ENCODE measurements at places on chromosomes 16 and 17.

GRCh38 chr17:61396586-61397085 is 3.0 kb upstream of the TBX2 start:
- DNase-seq: no peak

GRCh38 chr16:23125277-23125676 is 24.0 kb downstream of the USP31 start:
- DNase-seq: no peak

GRCh38 chr17:78122216-78122930 is 6.2 kb downstream of the TMC6 start:
- no peak for DNase-seq

- DNase-seq: no peak
Measured at GRCh38 chr16:85203462-85203813, 91.2 kb upstream of the CIBAR2 start.

GRCh38 chr17:535198-535597 is 179.4 kb downstream of the VPS53 start:
- DNase-seq: no peak

GRCh38 chr17:74497471-74497870 is 31.0 kb downstream of the CD300A start:
- DNase-seq: no peak

DNA sequence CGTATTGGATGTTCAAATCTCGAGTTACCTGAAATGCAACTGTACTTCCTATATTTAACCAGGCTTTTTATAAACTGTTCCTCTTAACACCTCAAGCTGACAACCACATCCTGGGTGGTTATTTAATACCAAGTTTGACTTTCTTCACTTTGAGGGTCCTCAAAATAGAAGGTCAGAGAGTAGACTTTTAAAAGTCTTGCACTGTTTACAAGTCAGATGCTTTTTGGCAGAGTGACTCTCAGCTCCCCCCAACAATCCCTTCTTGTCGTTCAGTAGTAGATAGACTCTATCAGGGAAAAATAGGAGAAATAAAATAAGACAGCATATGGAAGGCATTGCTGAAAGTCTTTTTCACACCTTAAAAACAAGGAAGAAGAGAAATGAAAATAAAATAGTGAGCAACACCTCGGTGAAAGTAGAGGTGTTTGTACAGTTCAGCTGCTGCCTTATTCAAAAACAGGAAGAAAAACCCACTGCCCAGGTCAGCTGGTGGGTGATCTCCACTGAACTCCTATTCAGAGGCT is 650.4 kb downstream of the WWOX start:
- DNase-seq: no peak

DNA sequence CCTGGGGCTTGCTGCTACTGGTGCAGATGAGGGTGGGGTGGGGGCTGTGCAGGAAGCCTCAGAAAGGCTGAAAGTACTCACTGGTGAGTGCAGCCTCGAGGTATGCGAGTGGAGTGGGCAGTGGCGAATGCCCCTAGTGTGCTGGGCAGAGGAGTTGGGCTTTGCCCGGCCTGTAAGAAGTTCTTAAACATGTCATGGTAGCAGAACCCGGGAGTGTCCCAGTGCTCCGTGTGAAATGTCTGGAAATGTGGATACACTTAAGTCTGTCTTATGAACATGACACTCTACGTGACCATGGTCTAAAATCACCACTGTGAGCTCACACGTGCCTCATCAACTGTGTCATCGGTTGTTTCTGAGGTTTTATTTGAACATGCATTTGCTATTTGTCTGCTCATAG is 1.7 kb downstream of the SMTNL2 start:
- no peak for DNase-seq

DNA sequence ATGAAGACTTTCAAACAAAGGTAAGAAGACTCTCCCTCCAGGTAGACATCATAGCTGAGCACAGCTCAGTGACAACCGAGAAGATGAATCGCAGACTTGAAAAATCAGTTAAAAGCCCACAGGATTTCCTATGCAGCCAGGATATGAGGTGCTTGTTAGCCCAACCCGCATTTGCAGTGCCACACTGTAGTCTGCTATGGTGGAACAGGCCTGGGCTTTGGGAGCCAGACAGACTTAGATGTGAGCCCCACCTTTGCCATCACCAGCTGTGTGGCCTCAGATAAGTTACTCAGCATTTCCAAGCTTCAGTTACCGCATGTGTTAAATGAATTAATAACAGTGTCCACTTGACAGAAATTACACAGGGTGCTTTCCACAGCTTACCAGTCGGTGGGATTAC is 204.4 kb upstream of the HS3ST3A1 start:
- no peak for DNase-seq

DNA sequence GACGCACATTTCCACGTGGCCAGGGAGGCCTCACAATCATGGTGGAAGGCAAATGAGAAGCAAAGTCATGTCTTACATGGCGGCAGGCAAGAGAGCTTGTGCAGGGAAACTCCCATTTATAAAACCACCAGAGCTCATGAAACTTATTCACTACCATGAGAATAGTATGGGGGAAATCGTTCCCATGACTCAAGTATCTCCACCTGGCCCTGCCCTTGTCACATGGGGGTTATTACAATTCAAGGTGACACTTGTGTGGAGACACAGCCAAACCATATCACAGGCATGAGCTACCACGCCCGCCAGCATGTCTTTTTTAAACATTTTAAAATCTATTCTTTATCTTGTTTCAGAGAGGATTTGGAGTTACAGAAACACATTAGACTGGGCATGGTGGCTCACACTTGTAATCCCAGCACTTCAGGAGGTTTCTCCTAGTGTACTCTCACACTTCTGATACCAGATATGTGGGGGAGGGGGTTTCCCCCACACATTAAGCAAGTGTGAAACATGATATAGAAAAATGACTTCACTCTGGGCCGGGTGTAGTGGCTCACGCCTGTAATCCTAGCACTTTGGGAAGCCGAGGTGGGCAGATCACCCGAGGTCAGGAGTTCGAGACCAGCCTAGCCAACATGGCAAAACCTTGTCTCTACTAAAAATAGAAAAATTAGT is 5.6 kb upstream of the ATMIN start:
- DNase-seq: no peak

- DNase-seq: peak; percentile 24
Measured at GRCh38 chr16:46908540-46909372, 24.6 kb downstream of the GPT2 start.

- no peak for DNase-seq
Measured at GRCh38 chr17:48121923-48122664, 14.5 kb downstream of the SNX11 start.

DNA sequence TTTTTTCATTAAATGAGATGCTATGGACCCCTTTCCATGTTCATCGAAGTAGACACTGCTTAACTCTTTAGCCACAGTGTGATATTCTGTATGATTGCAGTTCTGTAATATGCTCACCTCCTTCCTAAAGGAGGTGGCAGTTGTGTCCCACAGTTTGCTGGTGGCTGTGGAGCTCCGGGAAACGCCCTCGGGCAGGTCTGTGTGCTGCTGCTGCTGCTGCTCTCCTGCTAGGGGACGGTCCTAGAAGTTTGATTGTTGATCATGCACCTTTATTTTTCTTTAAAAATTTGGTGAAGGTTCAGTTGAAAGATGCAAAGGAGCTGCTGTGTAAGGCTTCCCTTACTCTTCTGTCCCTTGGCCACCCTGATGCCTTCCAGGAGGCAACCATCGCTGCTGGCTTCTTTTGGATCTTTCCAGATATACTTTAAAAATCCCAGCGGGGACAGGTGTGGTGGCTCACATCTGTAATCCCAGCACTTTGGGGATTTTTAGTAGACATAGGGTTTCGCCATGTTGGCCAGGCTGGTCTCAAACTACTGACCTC is 8.4 kb upstream of the CLEC18A start:
- no peak for DNase-seq

GRCh38 chr16:49399594-49400364 is 26.2 kb downstream of the C16orf78 start:
- DNase-seq: no peak

- no peak for DNase-seq
Measured at GRCh38 chr16:14301169-14302030, 230.3 kb downstream of the MRTFB start.

DNA sequence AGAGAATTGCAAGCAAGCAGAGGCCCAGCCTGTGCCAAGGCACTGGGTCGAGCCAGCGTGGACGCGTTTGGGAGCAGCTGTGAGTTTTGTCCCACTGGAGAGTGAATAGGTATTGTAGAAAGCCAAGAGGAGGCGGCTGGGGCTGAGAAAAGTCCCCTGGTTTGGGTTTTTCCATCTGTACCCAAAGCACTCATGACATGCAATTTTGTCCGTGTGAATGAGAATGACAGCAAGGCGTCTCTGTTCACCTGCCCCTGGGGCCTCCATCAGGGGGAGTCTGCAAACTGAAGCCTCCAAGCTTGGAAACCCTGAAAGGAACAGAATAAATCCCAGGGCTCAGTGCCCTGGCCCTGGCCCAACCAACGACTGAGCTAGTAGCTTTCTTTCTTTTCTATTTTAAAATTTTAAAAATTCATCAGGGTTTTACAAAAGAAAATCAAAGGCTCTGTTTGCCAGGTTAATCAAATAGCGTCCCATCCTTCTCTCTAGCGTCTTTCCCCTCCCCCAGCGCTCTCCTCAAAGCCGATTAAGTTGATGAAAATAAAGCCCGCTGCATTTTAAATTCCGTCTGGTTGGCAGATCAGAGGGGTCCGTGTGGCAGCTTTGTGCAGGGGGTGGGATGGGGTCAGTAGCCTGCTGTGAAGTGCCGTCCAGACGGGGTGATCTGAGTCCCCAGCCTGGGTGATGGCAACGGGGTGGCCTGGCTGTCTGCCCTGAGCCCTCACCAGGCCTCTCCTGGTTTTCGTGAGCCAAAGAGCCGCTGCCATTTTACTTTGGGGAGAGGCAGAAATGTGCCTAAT is 171.0 kb downstream of the KATNIP start:
- DNase-seq: no peak

DNA sequence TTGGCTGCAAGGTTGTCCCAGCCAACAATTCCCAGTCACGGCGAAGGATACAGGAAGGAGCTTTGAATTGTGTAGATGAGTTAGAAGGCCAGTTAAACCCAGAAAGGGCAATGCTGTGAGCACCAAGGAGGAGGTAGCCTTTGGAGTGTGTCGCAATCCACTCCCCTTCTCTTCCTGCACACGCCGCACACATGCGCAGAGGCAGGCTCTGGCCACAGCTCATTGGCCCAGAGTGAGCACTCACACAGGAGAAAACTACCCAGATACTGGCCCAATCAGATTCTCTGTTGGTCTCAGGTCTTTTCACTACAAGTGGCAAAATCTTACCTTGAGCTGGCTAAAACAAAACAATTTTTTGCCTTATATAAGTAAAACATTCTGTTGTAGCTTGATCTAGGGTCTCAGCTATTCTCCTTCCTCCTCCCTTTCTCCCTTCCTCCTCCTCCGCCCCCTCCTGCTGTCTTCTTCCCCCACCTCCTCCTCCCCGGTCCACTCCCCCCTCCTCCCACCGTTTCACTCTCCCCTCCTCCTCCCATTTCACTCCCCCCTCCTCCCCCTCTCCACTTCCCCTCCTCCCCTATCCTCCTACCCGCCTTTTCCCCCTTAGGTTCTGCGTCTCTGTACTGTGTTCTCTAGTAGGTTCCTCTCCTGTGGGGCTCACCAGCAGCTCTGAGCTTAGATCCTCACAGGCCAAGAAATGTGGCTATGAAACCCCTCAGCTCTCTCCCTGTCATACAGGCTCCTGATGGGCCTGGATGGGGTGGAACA is 344.9 kb downstream of the CPPED1 start:
- no peak for DNase-seq

DNA sequence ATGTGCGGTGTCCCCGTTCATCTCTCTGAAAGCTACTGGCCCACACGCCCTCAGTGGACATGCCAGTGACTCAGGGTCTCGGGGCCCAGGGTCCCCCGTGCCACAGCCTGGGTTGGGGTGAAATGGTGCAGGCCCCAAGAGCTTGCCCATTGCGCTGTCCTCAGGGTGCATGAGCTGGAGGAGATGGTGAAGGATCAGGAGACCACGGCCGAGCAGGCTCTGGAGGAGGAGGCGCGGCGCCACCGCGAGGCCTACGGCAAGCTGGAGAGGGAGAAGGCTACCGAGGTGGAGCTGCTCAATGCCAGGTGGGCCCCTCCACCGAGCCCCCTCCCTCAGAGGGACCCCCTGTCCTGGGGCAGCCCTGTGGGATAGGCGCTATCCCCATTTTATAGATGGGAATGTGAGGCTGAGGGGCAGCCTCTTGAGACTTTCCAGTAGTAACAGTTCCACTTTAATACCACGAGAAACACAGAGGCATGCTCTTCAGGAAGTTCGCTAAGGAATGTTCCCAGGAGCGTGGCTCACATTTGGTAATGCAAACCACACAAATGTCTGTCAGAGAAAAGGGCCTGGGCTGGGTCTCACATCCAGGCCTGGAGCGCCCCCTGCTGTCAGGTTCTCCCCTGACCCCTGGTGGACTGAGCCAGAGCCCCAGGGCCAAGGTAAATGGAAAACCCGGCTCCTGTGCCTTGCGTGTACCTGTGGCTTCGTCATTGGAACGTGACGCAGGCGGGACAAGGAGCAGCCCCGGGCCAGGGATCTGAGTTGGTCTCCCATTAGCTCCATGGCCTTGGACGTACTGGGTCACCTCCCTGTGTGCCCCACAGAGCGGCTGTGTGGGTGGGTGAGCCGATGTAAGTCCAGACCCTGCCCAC is 133.7 kb downstream of the RAB11FIP4 start:
- peak; percentile 75 for DNase-seq

GRCh38 chr16:15770107-15770506 is 86.7 kb downstream of the MYH11 start:
- DNase-seq: no peak

DNA sequence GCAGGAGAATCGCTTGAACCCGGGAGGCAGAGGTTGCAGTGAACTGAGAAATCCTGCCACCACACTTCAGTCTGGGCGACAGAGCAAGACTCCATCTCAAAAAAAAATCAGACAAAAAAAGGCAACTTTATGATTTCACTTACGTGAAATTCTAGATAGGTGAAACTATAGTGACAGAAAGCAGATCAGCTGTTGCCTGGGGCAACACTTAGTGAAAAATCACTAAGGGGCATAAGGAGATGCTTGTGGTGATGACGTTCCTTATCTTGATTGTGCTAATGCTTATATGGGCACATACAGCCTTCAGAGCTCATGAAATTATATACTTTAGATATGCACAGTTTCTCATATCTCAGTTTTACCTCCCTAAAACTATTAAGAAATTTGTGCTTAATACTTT is 41.6 kb upstream of the SLC5A10 start:
- DNase-seq: no peak

GRCh38 chr16:25109643-25110042 is 1.9 kb upstream of the LCMT1 start:
- peak; percentile 82 for DNase-seq

- DNase-seq: no peak
Measured at GRCh38 chr17:55410722-55411462, 10.7 kb downstream of the MMD start.

- DNase-seq: peak; percentile 61
Measured at GRCh38 chr17:40068917-40069750, 6.4 kb downstream of the THRA start.

Data from fibroblast of skin of left quadriceps (primary cell).